MM.1S (cell line): ENCODE measurements at places on chromosomes 13 and 19.
A peak's percentile ranks its signal among the peaks of the same experiment; 100 is the strongest.

- DNase-seq = no peak
Measured at GRCh38 chr13:45242070-45242469, 41.2 kb upstream of the KCTD4 start.

DNA sequence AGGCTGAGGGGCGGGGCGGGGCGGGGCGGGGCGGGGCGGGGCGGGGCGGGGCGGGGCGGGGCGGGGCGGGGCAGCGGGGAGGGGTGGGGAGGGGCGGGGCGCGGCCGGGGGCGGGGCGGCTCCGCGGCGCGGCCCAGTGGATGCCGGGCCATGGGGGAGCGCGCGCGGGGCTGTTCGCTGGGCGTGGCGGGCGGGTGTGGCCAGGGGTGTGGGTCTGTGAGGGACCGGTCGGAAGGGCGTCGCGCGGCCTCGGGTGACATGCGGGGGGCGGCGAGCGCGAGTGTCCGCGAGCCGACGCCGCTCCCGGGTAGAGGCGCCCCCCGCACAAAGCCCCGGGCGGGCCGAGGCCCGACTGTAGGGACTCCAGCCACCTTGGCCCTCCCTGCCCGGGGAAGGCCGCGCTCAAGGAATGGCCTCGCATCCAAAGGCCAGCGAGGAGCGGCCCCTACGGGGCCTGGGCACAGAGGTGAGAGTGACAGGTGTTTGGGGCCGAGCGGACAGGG is at the start of gene ZFP28:
Gene ZFP28, plus strand, starts transcription at position 188 of the 503 bp plus-strand sequence. Its CDS starts 71 bp downstream, at position 259.
- no peak for DNase-seq

DNA sequence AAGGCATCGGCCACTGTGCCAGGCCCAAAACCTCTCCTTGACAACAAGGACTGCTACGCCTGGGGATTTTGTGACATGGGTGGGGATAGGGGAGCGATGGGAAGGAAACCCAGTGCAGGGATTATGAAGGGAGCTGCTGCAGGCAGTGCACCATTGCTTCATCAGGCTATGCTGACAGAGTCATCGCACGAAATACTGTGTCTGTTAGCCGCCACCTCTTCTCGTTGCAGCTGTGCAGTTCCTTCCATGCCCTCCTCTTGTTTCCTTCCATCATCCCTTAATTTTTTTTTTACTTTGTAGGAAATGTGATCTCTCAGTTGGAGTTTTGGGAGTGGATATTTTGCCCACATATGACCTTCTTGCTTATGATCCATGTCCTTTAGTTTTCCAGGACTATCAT is 178.7 kb downstream of the RFC3 start:
- DNase-seq = no peak

GRCh38 chr19:41298348-41298964 is 11.5 kb upstream of the CCDC97 start:
- DNase-seq = peak; percentile 64

- no peak for DNase-seq
Measured at GRCh38 chr13:26449063-26449848, 108.2 kb upstream of the WASF3 start.

DNA sequence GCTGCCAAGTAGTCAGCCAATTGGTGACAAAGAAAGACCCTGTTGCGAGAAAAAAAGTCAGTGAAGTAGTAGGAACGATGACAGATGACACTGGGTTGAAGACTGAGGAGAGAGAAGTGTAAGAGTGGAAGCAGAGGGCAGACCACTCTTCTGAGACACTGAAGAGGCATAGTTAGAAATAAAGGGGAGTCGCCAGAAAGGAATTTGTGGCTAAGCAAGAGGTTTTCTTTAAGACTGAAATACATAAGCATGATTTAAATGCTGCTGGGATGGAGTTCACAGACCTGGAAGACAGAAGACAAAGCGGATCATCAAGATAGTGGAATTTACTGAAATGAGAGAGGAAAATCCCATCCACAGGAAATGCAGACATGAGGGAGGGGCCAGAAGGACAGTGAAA is 56.2 kb upstream of the USPL1 start:
- no peak for DNase-seq

DNA sequence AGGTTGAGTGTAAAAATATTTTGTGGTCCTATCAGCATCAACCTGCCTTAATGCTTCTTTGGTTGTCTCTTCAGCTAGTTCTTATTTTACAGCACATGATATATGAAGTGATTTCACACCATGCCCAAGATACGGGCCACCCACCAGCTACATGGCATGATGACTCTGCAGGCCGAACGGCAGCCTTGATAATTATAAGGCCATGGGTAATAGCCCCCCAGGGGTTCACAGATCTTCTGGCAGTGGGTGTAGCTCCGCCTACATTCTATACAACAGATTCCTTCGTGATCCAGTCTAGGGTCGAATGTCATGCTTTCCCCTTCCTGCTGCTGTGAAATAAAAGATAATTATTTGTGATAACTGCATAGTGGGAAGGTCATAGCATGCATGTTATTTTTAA is 36.1 kb downstream of the CNMD start:
- DNase-seq = no peak

- DNase-seq = no peak
Measured at GRCh38 chr19:11594084-11594483, 3.2 kb upstream of the ZNF627 start.

- no peak for DNase-seq
Measured at GRCh38 chr19:44525721-44526430, 3.6 kb downstream of the CEACAM20 start.

- peak; percentile 91 for DNase-seq
Measured at GRCh38 chr19:2627319-2627829, 75.1 kb downstream of the GNG7 start.

DNA sequence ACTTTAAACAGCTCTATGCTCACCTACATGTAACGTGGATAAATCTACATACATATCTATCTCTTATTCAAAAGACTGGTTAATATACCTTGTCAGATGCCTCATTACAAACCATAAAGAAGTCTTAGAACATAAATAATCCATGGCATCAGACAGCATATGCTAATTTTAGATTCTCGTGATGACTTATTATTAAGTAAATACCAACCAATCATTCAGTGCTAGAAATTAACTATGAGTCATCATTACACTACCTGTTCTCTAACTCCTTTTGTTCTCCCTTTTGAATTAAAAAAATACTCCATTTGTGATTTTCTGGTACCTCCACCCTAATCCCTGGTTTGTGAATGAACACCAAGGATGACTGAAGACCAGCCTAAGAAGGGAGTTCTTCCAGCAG is 754.3 kb upstream of the ARGLU1 start:
- no peak for DNase-seq

- DNase-seq = no peak
Measured at GRCh38 chr19:3821156-3821555, 35.0 kb upstream of the MATK start.

GRCh38 chr19:50599427-50599826 is 31.2 kb upstream of the LRRC4B start:
- DNase-seq = no peak

- DNase-seq = no peak
Measured at GRCh38 chr13:32309312-32310133, 5.6 kb downstream of the ZAR1L start.

DNA sequence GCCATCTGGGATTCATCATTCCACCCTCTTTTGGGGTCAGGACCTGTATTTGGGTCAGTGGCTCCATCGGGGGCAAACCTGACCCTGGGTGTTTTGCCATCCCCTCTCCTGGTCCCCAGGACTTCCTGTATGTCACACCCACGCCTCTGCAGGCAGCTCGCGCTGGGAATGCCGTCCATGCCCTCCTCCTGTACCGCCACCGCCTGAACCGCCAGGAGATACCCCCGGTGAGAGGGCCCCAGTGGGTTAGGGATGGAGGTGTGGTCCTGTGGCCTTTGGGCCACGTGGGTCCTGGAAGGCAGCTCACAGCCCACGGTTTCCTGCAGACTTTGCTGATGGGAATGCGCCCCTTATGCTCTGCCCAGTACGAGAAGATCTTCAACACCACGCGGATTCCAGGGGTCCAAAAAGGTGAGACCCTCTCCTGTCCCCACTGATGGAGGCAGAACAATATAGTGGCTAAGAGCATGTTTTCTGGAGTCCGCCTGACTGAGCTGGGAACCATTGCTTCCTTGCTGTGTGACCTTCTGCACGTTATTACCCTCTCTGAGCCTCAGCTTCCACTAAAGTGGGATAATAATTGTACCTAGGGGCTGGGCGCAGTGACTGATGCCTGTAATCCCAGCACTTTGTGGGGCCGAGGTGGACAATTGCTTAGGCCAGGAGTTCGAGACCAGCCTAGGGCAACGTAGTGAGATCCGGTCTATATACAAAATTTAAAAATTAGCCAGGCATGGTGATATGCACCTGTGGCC is 14.1 kb downstream of the CPT1C start:
- DNase-seq = no peak

- no peak for DNase-seq
Measured at GRCh38 chr13:42747399-42747873, 33.9 kb upstream of the FAM216B start.

- no peak for DNase-seq
Measured at GRCh38 chr19:48638831-48639381, 1.7 kb upstream of the DBP start.

- DNase-seq = no peak
Measured at GRCh38 chr13:32752997-32753606, 166.8 kb downstream of the PDS5B start.

DNA sequence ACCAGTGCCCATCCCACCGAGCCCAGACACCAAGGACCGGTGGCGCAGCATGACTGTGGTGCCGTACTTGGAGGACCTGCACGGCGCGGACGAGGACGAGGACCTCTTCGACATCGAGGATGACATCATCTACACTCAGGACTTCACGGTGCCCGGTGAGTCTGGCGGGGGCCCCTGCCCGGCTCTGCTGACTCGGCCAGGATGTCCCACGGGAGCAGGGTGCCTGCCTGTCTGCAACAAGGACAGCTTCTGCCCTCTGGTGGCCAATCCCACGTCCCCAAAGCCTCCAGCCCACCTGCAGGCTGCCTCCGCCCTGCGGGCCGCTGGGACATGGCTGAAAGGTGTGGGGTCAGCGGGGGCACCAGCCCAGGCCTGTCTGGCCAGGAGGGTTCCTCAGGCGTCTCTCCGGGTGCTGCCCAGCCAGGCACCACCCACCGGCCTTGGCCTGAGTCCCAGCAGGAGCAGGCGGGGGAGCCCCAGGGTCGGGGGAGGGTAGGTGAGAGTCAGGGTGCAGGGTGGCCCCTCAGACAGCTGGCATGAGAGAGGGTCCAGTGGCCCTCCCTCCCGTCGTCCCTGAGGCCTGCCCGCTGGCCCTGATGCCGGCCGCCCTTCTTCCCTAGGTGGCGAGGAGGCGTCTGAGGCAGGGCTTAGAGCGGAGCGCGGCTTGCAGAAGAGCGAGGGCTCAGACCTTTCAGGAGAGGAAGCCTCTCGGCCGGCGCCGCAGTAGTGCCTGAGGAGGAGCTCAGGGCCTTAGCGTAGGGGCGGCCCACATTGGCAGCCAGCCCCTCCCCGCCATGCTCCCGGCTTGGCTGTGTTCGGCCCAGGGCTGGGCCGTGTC is 14.6 kb downstream of the CBARP start:
- no peak for DNase-seq

- no peak for DNase-seq
Measured at GRCh38 chr13:110286833-110287819, 19.8 kb downstream of the COL4A1 start.

DNA sequence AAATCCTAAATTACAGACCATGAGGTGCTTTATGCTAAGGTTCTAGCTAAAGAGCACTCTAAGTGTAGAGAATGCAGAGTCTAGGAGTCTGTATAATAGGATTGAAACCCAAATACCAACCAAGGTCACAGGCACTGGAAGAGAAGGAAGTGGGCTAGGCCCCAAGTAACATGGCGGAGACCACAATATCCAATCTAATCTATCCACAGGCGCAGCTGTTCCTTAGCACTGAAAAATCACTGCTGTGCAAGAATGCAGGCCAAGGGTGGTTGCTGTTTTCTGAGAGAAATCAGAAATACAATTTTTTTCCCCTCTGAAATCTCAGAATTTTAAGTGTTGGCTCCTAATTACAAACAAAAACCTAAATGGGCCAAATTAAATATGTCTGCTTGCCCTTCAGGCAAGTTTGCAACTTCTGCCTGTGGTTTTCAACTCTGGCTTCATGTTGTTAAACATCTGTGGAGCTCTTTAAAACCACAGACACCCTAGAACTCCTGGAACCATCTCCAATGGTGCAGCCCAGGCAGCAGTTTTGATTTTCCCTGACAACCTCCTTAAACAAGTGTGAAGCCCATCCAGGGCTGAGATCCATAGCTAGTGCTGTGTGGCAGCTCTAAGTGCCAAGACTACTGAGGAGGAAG is 6.1 kb downstream of the RANBP3 start:
- DNase-seq = no peak

DNA sequence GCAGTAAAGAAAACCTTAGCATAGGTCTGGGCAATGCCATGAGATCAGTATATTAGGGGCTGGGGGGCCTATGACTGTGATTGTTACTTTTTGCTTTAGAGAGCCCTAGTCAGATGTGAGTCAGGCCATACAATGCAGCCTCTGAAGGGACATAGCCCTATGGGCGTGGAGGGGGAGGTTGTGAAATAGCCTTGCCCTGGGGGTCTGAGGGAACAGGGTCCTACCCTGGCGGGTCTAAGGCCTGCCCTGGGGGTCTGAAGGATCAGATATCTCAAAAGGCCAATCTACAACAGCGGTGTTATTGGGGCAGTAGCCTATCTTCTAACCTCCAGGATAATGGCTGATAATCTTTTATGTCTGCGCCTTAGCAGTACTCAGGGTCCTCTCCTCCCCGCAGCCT is 13.8 kb upstream of the SLC1A5 start:
- DNase-seq = no peak

GRCh38 chr19:47778954-47779351 is 450 bp downstream of the SELENOW start:
- DNase-seq = no peak

DNA sequence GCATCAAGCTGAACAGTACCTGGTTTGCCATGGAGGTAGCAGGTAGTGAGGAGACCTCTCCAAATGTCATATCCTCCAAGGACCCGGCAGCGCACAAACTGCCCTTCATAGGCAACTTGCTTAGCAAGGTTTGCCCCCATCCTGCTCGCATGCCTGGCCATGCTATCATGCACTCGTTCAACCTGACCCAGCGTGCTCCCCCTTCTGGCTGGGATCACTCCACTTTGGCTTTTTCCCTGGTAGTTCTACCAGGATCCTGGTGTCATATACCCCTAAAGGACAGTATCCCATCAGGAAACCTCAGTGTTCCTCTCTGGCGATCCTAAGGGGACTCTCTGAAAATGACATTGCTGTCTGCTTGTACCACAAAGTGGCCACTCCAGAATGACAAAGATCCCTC is 38.6 kb upstream of the ZNF30 start:
- no peak for DNase-seq

- DNase-seq = peak; percentile 42
Measured at GRCh38 chr13:52455677-52456041, 381 bp downstream of the CKAP2 start.

- DNase-seq = no peak
Measured at GRCh38 chr19:48350856-48351255, 12.9 kb downstream of the TMEM143 start.

GRCh38 chr19:934865-935479 is 9.1 kb downstream of the ARID3A start:
- no peak for DNase-seq
